ENCODE measurements at places on chromosomes 12 and 14.

DNA sequence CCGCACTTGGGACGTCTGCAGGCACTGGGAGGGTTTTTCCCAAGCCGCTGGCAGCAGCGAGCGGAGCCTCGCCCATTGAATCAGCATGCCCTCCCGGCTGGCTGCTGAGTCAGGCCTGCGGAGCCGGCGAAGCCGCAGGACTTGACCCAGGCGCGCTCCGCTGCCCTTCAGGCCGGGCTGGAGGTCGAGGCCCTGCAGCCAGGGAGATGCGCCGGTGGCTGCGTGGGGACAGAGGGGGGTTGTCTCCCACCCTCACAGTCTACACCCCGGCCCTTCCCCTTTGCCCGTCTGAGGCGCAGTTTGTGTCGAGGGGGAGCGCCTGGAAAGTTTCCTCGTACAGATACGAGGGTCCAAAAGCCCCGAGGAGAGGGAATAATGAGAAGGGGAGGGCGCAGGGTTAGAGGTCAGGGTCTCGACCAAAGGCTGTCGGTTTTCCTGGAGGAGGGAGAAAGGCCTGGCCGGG, 759 bp upstream of the KLC1 start:
- DNase-seq: peak; percentile 78

DNA sequence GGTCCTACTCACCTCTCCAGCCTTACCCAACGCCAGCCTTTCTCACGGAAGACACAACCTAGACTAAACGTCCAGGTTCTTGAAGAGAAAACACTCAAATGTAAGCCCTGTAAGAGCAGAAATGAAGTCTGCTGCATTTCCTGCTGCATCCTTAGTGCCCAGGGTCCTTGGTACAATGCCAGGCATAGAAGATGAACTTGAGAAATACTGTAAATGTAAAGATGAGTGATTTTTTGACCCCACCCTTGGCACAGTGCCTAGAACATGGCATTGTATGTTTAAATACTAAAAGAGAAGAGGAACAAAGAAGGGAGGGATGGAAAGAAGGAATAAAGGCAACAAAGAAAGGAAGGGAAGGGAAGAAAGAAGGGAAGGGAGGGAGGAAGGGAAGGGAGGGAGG, 514.6 kb downstream of the MED13L start:
- DNase-seq: no peak

DNA sequence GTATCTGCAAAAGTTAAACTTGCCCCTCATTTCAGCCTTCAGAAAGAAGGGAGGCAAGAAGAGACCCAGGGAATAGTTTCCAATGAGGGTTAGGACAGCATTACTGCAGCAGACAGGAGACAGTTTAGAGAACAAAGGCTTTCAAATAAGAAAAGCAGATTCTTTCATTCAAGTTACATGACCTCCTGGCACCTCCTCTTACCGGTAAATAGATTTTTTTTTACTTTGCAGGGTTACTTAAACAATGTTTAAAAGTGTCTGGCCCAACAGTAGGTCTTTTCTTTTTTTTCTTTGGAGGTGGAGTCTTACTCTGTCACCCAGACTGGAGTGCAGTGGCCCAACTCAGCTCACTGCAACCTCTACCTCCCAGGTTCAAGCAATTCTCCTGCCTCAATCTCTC, 47.1 kb downstream of the SINHCAF start:
- DNase-seq: no peak

DNA sequence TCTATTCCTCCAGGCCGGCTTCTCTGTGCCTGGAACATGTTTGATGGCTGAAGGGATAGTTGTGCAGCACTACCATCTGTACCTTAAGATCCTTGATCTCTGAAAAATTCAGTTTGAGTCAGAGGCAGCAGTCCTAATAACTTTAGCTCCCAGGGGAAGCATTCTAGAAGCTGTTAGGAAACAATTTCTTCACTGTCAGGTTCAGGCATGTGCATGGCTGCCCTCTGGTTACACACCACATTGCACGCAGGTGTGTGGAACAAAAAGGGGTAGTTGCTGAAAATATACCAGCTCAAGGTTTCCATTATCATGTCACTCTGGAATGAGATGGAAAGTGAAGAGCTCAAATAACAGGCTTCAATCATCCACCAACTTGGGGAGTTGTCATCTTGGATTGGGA, 80.1 kb downstream of the CHST11 start:
- no peak for DNase-seq

- no peak for DNase-seq
Observed at GRCh38 chr14:38143170-38143569, 64.5 kb upstream of the SSTR1 start.

GRCh38 chr12:69389831-69390230, 30.3 kb downstream of the YEATS4 start:
- no peak for DNase-seq

DNA sequence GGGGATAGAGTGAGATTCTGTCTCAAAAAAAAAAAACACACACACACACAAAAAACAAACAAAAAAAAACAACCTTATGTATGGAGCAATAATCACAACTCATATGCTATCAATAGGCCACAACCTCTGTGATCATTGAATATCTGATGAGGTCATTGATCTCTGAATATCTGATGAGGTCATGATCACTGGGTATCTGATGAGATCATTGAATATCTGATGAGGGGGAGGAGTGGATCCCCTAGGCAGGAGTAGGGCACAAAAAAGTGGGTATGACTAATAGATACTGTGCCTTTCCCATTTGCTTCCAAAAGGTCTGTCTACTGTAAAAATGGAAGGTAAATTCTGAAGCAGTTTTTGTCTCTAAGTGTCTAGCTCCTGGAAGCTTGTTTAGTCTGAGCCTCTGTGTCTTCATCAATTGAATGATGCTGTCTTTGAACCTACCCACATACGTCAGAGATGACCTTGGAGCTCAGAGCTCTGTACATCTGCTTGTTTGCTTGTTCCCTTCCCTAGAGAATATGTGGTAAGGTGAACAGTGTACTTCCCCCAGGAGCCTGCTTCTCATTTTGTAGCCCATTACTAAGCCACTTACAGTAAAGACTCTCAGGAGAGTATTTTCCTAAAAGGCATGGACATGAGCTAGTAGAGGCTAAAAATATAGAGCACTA, 13.6 kb downstream of the PAH start:
- no peak for DNase-seq

DNA sequence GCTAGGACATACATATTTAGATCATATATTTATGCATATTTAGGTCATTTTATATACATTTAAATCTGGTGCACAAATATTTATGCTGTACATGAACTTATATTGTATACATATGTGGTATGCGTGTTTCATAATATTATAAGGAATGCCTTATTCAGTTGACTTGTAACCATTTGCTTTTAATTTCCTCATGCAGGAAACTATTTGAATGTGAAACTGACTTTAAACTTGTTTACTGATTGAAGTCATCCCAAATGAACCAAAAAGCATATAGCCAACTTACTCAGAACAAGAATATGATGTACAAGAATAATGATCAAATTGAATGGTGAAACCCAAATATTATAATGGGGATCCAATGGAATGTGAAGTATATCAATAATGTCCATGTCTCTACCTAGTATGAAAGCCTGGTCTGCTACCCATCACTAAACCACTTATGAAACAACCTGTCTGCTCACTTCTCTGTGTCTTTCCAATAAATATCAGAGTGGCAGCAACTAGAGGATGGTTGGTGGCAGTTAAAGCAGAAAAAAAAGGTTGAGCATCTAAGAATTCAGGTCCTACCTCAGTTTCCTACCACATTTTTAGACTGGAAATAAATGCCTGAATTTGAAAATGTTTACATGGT, 38.3 kb downstream of the RPS6KA5 start:
- no peak for DNase-seq
